ENCODE measurements at places on chromosomes 16 and 17.
A peak's percentile ranks its signal among the peaks of the same experiment; 100 is the strongest.

DNA sequence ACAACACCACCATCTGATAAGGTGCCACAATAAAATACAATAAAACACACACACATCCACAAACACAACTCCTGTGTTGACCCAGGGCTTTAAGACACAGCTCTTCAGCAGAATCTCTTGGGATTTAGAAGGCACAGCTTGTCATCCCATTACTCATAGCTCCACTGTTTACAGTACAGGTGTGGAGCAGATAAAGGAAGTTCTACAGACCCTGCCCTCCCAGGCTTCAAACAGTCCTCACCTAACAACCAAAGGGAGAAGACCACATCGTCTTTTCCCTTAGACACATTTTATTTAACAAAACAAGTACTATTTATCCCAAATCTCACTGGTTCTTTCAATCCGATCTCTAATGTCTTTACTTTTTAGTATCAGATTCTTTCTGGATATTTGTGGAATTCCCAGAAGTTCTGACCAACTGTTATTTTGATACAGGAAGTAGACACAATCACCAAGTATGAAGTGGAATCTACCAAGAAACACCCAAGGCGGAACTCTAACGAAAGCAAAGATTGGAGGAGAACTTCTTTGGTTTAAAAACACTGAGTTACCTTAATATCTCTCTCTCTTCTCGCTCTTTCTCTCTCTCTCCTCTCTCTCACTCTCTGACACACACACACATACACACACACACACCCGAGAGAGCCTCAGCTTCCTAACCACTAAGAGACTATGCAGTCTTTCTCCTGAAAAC lies 46.1 kb downstream of the CYTH1 start:
- no peak for DNase-seq

DNA sequence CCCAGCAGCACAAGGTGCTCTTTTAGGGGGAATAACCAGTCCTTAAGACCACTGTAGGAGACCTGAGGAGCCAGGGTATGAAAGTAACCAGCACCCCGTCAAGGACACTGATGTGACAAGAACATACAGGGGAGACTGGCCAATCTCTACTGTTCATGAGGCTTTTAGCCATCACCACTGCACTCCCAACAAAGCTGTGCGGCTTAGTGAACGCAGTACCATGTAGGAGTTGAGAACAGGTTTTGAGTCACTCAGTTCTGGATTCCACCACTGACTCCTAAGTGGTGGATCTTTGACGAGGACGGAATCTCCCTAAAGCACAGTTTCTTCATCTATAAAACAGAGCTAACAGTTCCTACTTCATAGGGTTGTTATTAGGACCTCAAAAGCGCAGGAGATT lies 26.8 kb downstream of the COG4 start:
- no peak for DNase-seq

DNA sequence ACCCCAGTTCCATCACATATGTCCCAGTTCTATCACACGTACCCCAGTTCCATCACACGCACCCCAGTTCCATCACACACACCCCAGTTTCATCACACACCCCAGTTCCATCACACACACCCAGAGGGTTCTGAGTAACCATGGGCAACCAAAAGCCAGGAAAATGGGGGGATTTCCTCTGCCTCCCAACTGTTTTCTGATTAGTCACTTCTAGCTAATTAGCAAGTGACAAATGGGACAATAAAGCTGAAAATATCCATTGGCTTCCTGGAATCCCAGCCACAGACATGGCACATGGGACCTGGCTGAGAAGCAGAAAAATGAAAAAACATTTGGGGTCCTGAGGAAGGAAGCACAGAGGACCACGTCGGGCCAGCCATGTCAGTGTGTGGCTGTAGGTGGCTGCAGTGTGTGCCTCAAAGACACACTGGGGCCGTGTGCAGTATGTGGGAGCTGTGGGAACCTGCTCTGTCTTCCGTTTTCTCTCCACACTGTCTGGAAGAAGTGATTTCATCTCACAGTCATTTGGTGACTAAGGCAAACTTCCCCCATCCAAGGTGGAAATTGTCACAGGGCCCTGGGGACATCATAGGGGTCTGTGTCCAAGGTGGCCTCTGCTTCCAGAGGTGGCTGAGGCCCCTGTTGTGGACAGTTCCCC lies 106.7 kb downstream of the CMIP start:
- no peak for DNase-seq

- DNase-seq = no peak
These were observed 17.6 kb upstream of the CD79B start for GRCh38 chr17:63949576-63950250.

DNA sequence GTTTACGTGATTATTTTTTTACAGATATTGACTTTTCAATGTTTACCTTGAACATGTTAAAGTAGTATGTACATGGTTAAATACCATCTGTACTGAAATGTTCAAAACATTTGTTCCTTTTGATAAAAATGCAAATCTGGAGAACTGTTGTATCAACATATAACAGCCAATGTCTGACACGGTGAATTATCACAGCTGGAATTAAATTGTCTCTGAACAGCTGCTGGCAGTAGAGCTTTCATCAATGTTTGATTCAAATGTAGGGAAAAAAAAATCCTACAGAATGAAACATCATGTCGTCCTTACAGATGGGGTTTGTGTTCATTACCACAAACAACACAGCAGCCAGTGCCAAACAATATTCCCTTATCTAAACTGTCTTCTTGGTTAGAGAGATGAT lies 79.9 kb downstream of the TOX3 start:
- no peak for DNase-seq

DNA sequence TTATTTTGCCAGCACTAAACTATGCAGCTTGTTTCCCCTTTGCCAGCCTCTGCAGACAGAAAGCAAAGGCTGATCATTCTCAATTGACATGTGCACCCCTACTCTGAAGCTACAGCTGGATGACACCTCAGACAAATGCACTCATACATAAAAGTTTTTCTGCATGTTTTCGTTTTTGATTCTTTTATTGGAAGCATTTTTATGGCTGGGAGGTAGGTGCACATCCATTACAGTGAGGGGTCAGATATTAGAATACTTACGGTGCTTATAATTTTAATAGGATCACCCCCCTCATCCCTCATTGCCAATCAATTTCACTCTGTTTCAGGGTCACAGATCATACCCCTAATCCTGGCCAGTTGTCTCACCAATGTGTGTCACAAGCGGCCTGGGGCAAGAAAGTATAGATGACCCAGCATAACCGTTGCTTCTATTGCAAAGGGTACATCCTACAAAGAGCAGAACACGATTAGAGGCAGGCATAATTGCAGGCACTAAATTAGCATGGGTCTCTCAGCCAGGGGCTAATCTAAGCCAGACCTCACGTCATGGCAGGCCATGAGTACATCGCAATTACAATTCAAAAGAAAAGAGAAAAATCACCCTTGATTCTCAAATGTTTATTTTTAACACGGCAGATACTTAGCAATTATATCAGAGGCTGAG lies 89.5 kb upstream of the SOX9 start:
- no peak for DNase-seq

- DNase-seq = no peak
These were observed 685.8 kb upstream of the RBFOX1 start for GRCh38 chr16:6646891-6647290.

GRCh38 chr17:14940938-14941265 lies 324.2 kb downstream of the PMP22 start:
- DNase-seq = no peak

- DNase-seq = no peak
These were observed 15.0 kb downstream of the SLC7A5 start for GRCh38 chr16:87854053-87854906.

GRCh38 chr16:82088483-82088882 lies 53.4 kb downstream of the HSD17B2 start:
- DNase-seq = no peak

DNA sequence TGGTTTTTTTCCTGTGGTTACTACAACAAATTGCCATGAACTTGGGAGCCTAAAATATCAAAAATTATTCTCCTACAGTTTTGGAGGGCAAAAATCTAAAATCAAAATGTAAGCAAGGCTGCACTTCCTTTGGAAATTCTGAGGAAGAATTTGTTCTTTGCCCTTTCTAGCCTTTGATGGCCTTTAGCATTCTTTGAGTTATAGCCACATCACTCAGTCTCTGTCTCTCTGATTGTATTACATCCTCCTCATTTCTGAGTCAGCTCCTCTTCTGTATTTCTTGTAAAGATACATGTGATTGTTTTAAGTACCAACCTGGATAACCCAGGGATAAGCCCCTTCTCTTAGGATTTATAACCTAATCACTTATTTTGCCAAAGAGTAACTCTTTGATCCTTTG lies 282.0 kb downstream of the BCAS3 start:
- DNase-seq = no peak

DNA sequence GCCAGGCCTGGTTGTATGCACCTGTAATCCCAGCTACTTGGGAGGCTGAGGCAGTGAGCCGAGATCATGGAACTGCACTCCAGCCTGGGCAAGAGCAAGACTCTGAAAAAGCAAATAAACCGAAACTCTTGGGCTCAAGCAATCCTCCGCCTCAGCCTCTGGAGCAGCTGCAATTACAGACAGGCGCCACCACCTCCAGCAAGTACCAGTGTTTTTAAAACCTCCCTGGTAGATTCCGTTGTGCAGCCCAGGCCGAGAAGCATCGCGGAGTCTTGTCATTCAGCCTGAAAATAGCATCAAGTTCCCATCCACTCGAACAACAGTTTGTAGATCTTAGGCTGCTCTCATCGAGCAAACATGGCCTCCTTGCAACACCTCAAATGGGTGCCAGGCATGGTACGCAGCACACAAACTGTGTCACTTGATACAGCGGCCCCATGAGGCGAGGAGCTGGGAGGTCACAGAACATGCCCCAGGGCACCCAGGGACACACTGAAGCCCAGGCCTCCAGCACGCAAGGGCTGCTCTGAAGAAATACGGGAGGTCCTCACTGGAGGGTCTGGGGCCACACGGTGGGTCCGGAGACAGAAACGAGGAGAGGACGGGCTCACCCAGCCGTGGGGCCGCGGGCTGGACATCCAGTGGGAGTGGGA lies 18.1 kb downstream of the TMC6 start:
- no peak for DNase-seq

GRCh38 chr17:11899537-11899942 lies 97.7 kb downstream of the ZNF18 start:
- DNase-seq = no peak

DNA sequence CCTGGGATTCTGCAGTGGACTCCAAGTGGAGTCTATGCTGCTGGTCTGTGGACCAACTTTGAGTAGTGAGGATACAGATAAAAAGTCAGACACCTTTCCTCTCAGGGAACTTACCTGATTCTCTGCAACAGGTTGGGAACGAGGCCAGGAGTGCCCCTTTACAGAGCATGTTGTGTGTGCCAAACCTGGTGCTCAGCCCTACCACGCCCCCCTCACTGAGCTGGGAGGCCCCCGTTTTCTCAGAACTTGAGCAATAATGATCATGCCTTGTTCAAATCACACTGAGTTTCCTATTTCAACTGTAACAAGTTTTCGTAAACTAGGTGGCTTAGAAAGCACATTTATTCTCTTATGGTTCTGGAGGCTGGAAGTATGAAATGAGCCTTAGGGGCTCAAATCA lies 182.0 kb downstream of the COPRS start:
- no peak for DNase-seq

GRCh38 chr17:5783851-5784250 lies 199.5 kb upstream of the NLRP1 start:
- DNase-seq = no peak

GRCh38 chr17:36048066-36048465 lies 16.0 kb upstream of the CCL18 start:
- no peak for DNase-seq

DNA sequence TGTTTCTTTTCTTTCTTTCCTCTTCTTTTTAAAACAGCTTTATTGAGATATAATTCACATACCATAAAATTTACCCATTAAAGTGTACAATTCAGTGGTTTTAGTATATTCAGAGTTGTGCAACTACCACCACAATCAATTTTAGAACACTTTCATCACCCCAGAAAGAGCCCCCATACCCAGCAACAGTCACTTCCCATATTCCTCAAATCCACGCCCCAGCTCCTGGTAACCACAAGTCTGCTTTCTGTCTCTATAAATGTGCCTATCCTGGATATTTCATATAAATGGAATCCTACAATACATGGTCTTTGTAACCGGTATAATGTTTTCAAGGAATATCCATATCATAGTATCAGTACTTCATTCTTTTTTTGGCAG lies 19.4 kb downstream of the RARA start:
- no peak for DNase-seq

- no peak for DNase-seq
These were observed 17.5 kb downstream of the MYBBP1A start for GRCh38 chr17:4537451-4538235.

- peak; percentile 35 for DNase-seq
These were observed 4.7 kb downstream of the RPL13 start for GRCh38 chr16:89565256-89565505.

DNA sequence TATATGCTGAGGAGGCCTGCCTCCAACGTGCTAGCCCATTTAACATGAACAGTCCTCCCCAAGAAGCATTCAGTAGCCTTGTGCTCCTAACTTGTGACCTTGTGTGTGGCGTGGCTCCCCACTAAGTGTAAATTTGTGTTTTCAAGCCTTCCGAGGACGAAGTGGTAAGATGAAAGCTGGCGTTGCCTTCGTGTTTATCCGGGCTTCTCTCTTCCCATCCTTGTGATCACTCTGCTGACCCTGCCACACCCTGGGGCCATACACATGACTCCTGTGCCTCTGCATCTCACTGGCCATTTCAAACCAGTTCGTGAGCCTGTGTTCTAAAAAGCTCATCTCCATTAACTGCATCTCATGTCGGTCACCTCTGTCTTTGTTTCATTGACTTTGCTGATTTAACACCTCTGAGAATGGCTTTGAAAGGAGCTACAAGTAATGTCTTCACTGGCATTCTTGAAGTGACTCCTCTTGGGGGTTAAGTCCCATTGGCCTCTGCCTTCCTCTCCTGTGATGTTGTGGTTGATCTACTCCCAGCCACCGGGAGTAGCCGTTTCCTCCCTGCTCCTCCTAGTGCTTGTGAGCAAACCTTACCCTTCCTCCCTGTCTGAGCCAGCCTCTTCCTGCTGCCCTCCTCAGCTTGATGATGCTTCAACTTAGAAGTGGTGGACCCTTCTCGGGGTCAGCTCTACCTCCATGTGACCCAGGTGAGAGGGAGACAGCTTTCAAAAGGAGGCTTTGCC lies 27.4 kb upstream of the NAGLU start:
- no peak for DNase-seq

DNA sequence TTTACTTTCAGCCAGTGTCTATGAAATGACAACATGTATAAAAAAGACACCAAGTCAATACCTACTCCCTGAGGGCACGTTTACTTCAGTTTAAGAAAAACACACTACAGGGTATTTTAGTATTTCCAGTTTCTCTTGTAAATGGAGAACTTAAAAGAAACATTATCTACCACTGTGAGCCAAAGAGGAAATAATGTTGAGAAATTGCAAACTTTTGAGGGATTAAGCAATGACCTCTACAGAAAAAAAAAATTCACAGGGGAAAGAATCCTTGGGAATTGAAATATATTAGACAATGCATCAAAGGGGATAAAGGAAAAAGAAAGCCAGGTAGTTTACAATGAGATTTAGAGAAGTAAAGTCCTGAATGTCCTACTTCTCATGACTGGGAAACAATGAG lies 126.0 kb downstream of the KCNJ2 start:
- no peak for DNase-seq
